ENCODE measurements at places on chromosomes 4 and X. TPM values are rescaled to one million over a fixed set of nuclear protein-coding genes. Genes with fewer than 3 reads are reported as not detected.

DNA sequence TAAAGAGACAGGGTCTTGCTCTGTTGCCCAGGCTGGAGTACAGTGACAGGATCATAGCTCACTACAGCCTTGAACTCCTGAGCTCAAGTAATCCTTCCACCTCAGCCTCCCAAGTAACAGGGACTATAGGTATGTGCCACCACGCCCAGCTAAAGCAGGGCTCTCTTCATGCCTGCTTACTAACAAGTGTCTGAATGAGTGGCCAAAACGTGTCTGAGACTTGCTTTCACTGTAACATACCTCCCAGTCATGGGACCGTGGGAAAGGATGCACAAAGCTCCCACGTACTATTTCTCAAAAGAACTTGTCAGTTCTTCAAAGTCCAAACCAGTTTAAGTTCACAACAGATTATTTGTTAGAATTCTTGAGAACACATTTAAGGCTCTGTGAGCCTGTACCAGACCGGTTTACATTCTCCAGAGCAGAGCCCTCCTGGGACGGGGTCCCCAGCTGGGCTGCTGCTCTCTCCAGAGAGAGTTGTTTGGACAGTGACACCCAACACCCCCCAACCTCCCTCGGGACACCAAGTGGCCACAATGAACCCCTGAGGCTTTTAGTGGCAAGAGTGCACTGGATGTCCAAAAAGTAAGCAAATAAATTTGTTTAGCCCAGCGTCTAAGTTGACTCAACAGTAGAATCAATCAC, 24.1 kb downstream of the SH3KBP1 start:
- DNase-seq, result no peak

Gene CTAG1A
- polyA plus RNA-seq, result not detected

DNA sequence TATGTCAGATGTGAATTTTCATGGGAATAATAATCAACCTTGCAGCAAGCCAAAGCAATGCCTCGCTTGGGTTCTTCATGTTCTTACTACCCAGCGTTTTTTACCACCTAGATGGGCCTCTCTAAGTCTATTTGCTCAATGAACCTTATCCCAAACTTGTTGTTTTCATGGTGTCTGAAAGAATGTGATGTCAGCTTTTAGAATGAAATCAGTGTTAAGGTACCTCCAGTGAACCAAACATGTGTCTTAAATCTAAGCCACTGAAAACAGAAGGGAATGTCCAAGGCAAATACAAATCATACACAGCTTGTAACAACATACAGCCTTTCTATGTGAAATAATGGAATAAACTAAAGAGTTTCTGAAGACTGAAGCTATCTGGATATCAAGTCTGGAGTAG, 6.7 kb downstream of the EPGN start:
- DNase-seq, result no peak

- no peak for DNase-seq
Measured at GRCh38 chr4:108166038-108166437, 2.7 kb downstream of the LEF1 start.

Gene MSX1
- polyA plus RNA-seq, result 0.89 TPM

DNA sequence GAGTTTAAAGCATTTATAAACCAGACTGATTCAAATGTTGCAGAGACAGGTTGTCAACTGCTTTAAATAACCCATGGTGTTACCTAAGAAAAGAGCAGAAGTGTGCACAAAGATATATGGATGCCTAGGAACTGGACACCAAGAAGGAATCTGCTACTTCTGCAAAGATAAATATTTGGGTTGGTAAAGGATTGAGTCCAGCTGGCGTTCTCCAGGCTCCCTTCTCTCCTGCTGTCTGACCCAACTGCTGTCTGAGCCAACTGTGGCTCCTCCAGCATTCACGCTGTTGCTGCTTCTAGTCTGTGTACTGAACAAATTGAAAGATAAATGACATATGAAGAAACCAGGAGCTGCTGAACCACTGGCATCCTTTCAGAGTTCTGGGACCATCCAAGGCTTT, 1167.8 kb upstream of the PRKX start:
- no peak for DNase-seq

DNA sequence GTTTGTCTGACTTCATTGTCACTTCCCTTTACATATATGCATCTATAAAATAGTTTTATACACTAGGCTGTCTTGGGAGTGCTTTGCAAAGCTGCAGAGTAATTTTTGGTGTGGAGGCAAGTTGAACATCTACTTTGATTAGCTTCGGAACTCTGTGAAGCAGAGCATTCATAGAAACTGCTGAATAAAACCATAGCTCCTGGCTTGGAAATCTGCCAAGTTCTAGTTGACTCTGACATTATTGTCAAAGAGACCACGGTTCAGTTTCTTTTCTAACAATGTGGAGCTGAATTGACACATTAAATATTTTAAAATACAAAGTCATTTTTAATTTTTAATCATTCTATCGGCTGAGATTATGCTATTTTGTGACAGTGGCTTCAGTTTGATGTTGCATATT, 335.0 kb downstream of the BMPR1B start:
- no peak for DNase-seq

Gene LPAR4
- 22.7 TPM for polyA plus RNA-seq

DNA sequence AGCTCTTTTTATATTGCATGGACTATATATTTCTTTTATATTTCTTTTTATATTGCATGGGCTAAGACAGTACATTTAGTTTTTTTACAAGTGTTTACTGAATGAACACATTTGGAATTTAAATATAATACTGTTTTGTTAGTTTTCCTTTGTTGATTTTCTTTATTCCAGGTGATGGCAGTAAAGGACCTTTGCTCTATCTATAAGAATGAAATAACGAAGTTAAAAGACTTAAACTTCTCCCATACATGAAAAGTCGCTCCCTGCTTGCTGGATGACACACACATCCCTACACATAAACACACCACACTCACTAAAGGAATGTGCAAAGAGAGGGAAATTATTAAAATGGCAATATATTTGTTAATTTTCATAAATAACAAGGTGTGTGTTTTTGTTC, 102.5 kb upstream of the ANXA10 start:
- DNase-seq, result no peak

DNA sequence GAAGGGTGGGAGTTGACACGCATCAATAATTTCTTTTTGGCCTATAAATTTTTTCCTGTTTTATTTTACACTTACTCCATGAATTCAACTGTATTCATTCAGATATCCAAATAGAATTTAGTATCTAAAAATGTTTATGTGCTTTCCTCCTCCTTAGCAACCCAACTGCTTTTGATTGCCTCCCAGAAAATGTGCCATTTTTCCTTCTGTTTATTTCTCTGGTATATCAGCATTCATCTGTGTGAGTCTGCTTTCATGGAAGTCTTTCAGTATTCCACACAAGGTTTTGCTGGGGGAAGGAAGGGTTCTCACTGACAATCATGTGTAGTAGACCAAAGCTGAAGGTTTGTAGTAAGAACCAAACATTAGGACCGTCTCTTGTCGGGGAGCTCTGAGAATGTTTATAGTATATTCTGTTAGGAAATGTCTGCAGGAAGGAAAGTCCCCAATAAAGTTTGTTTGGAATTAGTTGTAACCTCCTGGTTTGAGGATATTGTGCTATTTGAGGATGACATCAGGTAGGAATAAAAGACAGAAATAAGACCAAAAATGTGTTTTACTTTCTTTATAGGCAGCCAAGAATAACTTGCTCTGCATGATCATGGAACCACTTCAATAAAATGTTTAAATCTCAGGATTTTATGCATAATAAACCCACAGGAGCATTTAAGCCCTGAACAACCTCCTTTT, 673.6 kb upstream of the INTU start:
- DNase-seq, result no peak

Gene RBPJ
- 74.2 TPM for polyA plus RNA-seq

- no peak for DNase-seq
Measured at GRCh38 chr4:77376788-77377460, 219.9 kb downstream of the CCNG2 start.

DNA sequence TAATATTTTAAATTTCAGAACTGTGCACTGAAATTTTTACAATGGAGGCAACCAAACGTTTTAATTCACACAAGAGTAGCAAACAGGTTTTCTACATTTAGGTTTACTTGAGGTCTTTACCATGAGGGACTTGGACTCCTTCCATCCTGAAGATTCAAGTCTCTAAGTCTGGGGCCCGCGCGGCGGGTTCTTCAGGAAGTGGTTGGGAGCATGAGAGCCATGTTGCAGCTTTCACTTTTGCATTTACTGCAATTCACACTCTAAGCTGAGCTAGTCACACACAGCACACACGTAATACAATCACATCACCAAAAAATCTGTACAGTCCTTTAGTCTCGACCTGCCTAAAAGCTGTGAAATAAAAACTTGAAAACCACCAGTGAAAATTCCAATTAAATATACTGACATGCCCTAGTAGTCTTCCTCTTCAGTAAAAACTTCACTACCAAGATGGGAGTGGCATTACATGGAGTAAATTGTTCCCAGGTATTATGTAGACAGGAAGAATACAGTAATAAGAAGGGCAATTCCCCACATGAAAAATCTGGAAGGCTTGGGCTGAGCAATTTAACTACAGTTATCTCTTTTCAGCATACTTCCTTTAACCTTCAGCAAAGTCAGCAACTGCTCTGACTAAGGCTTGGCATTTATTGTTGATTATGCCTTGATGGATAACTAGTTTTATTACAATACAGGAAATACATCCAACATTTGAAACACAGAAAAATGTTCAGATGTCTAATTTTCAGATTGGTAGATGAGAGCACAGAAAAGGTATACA, 571.1 kb upstream of the DIPK2B start:
- no peak for DNase-seq

GRCh38 chrX:107541244-107541643, 87.1 kb upstream of the PRPS1 start:
- no peak for DNase-seq

Gene VCX3A
- not detected for polyA plus RNA-seq

Gene POU4F2
- not detected for polyA plus RNA-seq

DNA sequence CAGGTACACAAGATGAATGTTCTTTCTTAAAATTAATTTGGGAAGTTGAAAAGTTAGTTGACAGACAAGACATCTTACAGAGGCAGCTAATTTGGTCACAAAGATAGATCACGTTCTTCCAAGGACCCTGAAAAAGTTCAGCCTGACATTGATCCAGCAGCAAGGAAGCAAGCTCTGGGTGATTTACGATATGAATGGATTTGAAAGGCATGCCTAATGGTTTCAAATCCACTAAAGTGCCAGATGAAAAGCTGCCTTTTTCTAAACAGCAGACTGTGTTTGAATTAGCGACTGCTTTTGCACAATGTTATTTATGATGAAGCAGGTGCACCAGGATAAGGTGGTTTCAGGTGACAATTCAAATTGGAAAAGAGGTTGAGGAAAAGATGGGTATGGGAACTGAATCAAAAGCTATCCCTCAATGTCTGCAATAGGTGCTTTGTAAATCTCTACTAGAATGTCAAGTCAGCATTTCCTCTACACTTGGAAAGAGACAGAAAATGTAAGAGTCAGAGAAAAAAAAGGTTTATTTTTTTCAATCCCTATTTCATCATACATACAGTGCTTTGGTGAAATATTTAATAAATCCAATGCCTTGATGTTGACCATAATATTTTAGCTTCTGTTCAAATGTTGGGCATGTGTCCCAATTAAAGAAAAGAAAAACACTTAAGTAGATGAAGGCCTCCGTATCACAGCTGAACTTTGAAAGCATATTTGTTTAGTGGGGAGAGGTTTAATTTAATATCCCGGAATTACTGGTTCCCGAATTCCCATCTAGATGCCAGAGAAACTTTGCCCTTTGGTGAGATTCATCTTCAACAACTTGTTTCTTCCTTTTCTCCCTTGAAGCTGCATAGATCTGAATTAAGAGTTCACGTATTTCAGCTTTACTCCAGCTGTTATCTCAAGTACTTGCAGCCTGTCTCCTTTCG, 6.0 kb downstream of the RASGEF1B start:
- no peak for DNase-seq

Gene FRG2
- not detected for polyA plus RNA-seq

Gene SSX1
- not detected for polyA plus RNA-seq

DNA sequence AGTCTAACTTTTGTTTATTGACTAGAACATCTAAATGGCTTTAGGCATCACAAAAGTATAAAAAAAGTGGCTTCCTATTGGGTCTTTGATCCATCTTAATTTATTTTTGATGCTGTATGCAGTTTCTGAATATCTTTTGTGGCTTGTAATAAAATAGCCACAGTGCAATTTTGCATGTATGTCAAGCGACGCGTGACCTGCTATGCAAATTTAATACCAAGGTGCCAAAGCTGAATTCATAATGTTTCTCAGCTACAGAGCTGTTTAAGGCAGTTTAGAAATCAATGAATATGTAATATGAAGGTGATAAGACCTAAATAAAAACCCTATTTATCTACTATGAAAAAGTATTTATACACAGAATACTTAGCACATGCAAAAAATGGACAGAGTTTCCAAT, 197.8 kb downstream of the AFF2 start:
- no peak for DNase-seq

DNA sequence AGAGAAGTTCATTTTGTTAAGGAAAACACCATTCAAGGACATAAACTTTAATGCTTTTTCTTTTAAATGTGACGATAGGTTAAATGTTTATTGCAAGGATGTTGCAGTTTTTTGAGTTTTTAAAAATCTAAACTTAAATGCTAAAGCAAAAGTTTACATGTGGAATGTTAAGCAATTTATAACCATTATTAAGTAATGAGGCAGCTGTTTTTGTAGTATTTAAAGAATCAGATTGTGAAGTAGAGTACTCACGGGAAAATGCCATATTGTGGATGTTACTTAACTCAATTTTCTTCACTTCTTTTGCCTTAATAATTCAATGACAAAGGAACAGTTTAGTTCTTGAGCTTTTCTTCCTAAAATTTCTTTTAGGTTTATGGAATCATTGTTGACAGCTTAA, 43.5 kb downstream of the UBE2K start:
- DNase-seq, result no peak

DNA sequence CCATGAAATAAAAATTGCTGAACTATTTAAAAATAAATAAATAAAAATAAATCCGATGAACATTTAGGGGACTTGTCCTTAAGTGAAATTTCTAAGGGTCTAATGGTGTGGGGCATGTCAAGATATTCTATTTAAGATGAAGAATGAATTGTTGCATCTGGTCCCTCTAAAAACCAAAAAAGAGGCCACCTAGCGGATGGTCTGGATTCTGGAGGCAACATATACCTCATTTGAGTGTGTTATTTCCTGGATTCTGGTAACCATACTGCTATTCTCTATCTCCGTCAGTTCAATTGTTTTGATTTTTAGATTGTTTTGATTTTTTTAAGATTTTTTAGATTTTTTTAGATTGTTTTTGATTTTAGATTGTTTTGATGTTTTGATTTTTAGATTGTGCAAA, 28.3 kb downstream of the AGTR2 start:
- no peak for DNase-seq

- no peak for DNase-seq
Measured at GRCh38 chr4:124866301-124866700, 153.8 kb upstream of the ANKRD50 start.

DNA sequence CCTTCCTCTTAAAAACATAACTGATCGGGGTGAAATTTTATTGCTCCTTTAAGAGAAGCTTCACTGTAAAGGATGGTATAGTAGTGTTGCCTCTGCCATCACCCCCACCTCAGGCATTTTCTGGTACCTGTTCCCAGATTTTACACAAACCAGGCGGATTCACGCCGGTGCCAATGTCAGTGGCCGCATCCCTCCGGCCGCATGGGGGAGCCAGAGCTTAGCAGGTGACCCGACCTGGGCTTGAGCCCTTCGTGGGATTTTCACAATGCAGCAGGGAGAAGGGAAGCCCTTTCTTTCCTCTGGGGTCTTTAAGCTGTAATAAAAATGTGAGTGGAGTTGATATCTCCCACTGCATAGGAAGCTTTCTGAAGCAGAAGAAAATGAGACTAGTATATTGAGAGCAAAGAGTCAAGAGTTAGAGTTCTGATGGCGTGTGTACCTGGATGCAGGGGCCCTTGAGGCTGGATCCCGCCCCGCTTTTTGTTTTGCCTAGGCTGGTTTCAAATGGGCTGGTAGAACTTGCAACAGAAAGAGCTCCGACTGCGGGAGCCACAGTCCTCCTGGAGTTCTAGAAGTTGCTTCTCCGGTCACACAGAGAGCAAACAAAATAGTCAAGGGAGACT, 59.4 kb downstream of the POLR2B start:
- DNase-seq, result no peak

Measured in right renal cortex interstitium (tissue), 3 donors.